B cell (primary cell): ENCODE measurements at places on chromosomes 4 and X. TPM values are rescaled to one million over a fixed set of nuclear protein-coding genes. Genes with fewer than 3 reads are reported as not detected.

TMPRSS11B gene
- not detected in 2 replicates for polyA plus RNA-seq

AKAP14 gene
- polyA plus RNA-seq, result not detected in 2 replicates

P2RY8 gene
- 64.8 and 72.3 TPM in 2 replicates for polyA plus RNA-seq

TMSB15B gene
- 5.5 and 7.6 TPM in 2 replicates for polyA plus RNA-seq

RBM46 gene
- polyA plus RNA-seq, result not detected in 2 replicates

VCX3A gene
- not detected in 2 replicates for polyA plus RNA-seq

SMS gene
- polyA plus RNA-seq, result 7.0 and 13.1 TPM in 2 replicates

NUDT10 gene
- 0.07 TPM in 1 of 2 replicates, not detected in the other for polyA plus RNA-seq
